ENCODE measurements at places on chromosomes 12 and 14.
A peak's percentile ranks its signal among the peaks of the same experiment; 100 is the strongest.

DNA sequence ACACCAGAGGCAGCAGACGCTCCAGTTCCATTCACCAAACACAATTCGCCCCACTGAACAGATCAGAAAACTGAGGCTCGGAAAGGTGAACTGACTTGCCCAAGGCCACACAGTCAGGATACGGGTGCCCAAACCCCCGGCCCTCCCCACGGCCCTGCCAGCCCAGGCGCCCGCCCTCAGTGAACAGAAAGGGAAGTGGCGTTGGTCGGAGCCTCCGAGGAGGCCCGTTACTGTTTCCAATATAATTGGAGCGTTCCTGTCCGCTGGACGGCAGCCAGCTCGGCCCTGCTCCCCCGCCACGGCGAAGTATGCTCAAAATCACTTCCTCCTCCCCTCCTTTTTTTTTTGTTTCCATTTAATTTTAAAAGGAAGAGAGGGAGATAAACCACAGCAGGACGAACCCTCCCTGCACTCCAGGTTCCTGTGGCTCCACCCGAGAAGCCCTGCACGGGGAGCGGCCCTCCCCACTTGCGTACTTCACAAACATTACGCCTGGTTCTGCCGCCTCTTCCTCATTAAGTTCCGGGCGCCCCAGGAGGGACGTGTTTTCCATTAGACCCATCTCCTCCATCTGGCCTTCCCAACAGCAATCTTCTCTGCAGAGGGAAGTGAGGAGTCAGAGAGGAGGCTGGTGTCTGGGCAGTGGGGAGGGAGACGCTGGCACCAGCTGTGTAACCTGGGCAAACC, 61.1 kb downstream of the NCOR2 start:
- DNase-seq: no peak

- DNase-seq: no peak
These were observed 759.8 kb upstream of the MDGA2 start for GRCh38 chr14:48435221-48435620.

DNA sequence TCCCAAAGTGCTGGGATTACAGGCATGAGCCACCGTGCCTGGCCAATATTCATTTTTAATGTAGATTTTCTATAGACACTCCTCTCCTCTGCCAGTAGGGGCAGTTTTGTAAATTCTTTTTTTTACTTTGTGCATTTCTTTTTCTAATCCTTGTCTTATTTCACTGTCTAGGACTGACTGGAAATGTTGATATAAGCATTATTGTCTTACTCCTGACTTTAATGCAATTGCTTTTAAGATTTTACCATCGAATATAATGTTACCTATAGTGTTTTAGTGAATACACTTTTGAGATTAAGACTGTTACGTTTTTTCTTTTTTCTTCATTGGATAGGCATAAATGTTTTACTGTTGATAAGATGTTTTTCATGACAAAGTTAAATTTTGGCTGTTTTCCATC, 35.4 kb upstream of the EMP1 start:
- DNase-seq: no peak

DNA sequence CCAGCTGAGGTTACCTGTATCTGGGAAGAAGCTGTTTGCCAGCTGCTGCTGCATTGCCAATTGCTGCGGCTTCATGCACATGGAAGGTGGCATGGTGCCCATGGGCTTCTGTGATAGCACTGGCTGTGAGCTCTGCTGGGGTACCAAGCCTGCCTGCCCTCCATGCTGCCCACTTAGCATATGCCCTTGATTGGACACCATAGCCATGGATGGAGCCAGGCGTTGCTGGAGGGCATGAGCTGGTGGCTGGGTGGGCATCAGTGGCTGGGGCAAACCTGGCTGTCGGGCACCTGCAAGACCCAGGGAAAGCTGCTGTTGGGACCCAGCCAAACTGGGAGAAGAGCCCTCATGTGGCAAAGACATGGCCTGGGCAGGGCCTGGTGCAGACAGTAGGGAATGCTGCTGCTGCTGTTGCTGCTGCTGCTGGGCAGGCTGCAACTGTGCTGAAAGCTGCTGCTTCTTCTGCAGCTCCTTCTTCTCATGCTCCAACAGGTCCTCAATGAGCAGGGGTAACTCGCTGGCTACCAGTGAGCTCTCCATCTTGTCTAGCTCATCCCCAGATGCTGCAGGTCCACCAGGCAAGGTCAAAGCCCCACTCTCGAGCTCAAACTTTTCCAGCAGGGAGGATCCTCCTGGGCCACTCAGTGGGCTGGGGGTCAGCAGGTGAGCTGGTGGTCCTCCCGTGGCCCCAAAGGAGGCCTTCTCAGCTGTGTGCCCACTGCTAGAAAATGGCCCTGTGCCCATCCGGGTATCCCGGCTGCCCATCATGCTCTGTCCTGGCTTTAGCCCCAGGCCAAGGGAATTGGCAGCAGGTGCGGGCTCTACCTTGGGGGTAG, 18.8 kb upstream of the PRKAG1 start:
- DNase-seq: no peak

DNA sequence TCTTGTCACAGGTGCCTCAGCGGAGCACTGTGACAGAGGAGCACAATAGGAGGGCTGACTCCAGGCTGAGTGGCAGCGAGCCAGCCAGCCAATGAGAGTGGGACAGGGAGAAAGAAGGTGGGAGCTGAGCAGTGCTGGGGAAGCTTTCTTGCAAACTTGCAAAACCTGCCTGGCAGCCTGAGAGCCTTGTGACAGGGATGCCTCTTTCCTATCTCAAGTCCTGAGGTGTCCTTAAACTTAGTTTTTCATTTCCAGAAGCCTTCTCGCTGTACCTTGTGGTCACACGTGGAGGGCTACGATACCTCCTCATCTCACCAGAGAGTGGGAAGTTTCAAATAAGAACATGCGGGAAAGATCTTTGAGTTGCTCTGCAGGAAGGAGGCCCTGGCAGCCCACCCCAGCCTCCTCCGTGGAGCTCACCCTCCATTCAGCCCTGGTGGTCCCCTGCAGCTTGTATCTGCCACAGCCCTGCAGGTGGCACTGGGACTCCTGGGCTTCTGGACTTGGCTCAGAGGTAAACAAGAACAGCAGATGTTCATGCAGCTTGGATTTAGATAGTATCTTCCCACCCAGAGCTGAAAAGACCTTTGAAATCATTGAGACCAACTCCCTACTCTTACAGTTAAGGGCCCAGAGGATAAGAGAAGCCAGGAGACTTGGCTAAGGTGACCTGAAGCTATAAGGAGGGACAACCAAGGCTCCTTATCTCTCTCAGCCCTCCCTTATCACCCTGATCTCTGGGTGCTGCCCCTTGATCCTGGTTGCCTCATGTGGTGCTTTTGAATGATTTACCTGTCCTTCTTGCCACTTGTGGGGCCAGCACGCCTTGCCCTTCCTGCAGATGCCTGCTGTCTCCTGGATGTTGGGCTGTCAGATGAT, 153.5 kb upstream of the MAX start:
- DNase-seq: no peak

- no peak for DNase-seq
These were observed 135.7 kb downstream of the CNTN1 start for GRCh38 chr12:40827683-40828592.

DNA sequence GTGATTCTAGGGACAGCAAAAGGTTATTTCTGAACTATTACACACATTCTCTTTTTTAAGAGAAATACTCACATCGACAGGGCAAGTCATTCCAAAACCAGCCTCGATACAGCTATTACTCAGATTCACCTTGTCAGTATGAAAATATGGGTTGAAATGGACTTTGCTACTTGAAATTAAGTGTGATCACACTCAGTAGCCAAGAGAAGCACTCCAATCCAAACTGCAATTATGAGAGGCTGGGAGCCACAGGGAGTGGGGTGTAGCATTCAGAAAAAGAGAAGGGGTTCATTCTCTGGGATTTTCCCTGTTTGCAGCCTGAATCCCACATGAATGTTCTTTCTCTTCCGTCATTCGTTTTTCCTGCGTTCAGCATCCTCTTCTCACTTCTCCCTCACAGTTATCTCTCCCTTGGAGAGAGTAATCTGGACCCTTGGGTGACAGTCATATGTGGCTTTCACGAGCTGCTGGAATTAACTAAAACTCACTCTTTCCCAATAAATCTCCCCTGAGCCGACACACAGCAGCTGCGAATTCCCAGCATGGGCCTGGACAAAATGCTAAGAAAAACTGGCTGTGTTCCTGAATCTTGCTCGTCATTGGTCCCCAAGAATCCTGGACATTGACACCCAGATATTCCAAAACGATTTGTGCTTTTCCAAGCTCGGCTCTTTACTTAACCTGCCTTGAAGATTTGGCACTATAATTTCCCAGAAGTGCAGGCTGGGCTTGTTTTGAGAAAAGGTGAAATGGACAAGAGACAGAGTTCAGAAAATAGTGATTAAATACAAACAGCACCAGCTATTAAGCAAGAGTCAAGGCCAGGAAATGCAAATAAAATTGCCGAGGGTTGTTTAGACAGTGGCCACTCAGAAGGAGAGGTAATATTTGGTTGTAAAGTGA, 199.5 kb upstream of the PLEKHG7 start:
- no peak for DNase-seq

DNA sequence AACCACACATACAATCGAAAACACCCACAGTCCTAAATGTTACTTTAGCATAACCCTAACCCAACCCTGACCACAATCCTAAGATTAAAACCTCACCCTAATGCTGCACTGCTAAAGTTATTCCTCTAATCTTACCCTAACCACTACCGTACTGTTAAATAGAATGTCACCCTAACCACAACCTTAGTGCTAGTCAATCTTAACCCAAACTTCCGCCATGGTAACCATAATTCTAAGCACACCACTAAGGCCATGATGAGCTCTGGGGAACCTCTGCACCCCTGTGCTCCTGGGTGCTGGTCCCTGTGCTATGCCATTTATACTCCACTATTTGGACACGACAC, 38.0 kb downstream of the LTBP2 start:
- DNase-seq: no peak

DNA sequence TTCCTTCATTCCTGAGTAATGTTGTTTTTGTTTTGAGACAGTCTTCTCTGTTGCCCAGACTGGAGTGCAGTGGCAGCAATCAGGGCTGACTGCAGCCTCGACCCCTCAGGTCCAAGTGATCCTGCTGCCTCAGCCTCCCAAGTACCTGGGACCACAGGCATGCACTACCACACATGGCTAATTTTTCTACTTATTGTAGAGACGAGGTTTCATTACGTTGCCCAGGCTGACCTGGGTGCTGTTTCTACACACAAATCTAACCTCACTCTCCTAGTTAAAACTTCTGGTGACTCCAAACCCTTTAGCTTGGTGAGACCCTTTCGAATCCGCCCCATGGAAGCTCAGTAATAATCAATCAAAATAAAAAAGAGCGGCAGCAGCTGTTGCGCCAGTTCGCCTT, 1.3 kb downstream of the TMEM116 start:
- no peak for DNase-seq

DNA sequence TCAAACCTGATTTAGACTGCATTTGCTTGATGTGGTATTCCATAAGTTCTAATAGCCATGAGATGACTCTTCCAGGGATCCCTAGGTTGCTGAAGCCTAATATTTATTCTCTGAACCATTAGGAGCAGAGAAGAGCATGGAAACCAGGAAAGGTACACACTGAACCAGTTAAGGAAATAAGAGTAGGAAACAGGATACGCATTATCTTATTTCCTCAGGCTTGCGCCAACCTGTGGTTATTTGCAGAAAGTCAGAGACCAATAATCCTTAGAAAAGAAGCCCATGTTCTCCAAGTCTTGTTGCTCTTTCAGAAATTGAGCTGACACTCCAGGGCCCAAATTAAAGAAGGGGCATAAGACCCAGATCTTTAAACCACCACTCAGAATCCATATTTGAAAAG, 41.8 kb upstream of the SMUG1 start:
- DNase-seq: no peak

DNA sequence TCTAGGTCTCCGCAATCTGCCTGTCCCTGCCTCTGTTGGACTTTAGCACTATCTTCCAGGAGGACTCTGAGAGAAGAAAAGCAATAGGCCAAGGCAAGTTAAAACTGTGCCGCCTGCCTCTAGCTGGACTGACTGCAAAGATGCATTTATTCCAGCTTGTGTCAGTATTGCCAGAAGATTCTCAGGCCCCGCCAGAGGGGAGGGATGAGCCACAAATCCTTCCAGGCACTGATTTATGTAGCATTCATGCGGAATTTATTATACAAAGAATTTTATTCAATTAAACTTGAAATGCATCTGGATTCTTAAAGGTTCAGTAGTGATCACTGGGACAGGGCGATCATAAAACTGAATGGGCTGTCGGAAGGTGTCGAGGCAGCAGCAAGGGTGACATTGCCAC, 19.8 kb downstream of the MMAB start:
- DNase-seq: peak; percentile 34

DNA sequence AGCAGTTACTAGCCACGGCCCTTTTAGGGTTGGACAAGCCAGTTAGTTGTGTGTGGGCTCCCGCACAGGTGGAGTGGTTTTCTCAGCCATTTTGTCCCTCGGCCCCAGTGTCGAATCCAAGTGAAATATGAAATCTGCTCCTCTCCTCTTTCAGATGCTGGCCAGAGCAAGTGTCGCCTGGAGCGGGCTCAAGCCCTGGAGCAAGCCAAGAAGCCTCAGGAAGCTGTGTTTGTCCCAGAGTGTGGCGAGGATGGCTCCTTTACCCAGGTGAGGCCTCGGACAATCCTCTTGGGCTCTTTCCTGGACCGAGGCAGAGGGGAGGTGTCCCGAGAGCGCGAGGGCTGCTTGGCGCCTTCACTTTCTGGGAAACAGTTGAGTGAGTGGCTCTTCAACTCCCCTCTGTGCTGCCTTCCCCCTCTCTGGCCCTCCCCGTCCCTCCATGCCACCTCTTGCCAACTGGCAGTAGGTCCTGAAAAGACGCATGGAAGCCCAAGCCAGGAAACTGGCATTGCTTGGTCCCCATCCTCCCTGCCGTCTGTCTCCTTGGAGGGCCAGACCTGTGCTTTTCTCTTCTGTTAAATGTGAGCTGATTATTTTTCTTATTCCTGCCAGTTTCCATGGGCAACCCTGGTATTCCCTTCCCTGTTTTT, 74.2 kb downstream of the SMOC1 start:
- no peak for DNase-seq

GRCh38 chr14:89036371-89036770, 211.9 kb downstream of the TTC8 start:
- no peak for DNase-seq

GRCh38 chr14:92387578-92387977, 64.6 kb downstream of the SLC24A4 start:
- no peak for DNase-seq

- DNase-seq: no peak
These were observed 1.7 kb downstream of the PDE3A start for GRCh38 chr12:20370014-20370386.

GRCh38 chr14:80669426-80669825, 272.1 kb downstream of the CEP128 start:
- DNase-seq: no peak

DNA sequence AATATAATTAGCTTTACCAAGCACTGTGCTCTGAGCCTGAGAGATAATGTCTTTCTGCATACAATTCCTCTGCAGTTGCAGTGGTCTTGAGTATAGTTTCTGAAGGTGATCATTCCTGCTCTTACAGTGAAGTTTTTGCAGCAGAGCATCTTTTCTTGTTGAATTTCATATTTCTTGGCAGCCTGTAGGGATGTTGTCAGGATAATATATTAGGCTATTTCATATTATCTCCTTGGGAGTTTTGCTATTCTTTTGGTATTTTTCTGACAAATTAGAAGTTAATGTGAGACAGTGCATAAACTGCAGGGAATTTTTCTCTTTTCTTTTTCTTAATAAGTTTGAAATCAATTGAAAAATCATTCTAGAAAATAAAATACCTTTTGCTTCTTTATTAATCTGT, 1502.6 kb upstream of the FLRT2 start:
- DNase-seq: no peak
